CD4-positive, alpha-beta T cell (primary cell): ENCODE measurements at places on chromosomes 16 and 17.
A peak's percentile ranks its signal among the peaks of the same experiment; 100 is the strongest.

- no peak for DNase-seq
These were observed 252.8 kb upstream of the FOXF1 start for GRCh38 chr16:86257546-86257945.

DNA sequence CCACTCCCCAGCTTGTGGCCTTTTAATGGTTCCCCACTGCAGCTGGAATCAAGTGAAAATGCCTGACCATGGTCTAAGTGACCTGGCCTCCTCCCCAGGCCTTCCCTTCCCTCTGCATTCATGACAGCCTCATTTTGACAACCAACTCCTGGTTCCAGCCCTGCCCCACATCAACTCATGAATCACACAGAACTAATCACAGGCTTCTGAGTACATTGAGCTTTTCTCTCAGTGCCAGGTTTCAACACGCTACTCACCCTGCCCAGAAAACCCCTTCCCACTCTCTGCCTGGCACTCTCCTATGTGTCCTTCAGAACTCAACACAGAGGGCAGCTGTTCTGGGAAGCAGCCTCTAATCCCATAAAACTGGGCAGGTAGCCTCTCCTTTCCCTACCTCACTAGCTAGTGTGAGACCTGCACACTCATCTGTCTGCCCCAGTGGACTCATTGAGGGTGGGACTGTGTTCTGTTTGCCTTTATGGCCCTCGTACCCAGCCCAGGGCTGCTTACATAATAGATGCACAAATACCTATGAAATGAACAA lies 313.6 kb downstream of the GRIN2A start:
- DNase-seq, result no peak

- no peak for DNase-seq
These were observed at the start of gene SLC5A10 for GRCh38 chr17:18951941-18952842. TSS of gene SLC5A10 (plus strand) at chr17:18952165. CDS start at chr17:18952206, 41 bp downstream.

GRCh38 chr16:69039333-69039941 lies 66.0 kb upstream of the HAS3 start:
- DNase-seq, result no peak

DNA sequence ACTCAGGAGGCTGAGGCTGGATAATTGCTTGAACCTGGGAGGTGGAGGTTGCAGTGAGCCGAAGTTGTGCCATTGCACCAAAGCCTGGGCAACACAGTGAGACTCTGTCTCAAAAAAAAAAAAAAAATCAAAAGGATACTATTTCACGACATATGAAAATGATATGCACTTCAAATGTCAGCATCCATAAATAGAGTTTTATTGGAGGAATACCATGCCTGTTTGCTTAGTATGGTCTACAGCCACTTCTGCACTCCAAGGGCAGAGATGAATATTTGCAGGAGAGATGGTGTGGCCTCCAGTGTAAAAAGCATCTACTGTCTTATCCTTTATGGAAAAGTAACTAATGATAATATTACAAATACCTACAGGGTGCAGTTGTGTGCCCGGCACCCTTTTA lies 27.2 kb downstream of the ABCC6 start:
- DNase-seq, result no peak

GRCh38 chr17:81697261-81698044 lies 5.7 kb upstream of the MRPL12 start:
- no peak for DNase-seq

GRCh38 chr16:85583491-85584181 lies 29.5 kb upstream of the GSE1 start:
- DNase-seq, result no peak

GRCh38 chr17:58337210-58337599 lies 8.6 kb upstream of the TSPOAP1 start:
- peak; percentile 68 for DNase-seq

GRCh38 chr17:37458805-37459204 lies 30.9 kb upstream of the DUSP14 start:
- no peak for DNase-seq

DNA sequence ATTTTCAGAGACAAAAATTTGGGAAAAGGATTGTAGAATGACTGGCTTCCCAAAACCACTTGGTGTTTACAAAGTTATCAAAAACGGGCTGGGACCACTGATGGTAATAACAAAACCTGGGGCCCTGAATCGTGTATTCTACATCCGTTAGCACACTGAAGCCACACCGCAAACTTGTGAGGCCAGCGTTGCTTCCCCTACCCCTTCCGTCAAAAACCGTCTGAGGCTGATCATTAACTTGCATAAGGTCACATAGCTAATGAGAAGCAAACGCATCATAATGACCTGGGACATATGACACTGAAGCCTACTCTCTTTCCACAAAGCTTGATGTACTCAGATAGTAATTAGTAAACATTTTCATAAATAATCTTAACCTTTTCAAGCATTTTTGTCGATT lies 704.3 kb downstream of the MAF start:
- DNase-seq, result no peak

DNA sequence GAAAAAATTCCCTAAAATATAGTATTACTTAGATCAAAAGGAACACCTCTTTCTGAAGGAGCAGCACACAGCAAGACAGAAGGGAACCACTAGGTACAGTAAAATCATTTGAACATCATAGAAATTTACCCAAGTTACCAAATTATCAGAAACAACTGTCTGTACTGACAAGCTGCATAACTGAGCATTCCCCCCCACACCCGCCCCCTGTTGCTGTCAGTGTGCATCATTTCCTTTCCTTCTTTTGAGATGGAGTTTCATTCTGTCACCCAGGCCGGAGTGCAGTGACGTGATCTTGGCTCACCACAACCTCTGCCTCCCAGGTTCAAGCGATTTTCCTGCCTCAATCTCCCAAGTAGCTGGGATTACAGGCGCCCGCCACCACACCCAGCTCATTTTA lies 120.7 kb downstream of the TRIM37 start:
- DNase-seq, result no peak

- DNase-seq, result no peak
These were observed 3.9 kb upstream of the SOX9 start for GRCh38 chr17:72116661-72117521.

DNA sequence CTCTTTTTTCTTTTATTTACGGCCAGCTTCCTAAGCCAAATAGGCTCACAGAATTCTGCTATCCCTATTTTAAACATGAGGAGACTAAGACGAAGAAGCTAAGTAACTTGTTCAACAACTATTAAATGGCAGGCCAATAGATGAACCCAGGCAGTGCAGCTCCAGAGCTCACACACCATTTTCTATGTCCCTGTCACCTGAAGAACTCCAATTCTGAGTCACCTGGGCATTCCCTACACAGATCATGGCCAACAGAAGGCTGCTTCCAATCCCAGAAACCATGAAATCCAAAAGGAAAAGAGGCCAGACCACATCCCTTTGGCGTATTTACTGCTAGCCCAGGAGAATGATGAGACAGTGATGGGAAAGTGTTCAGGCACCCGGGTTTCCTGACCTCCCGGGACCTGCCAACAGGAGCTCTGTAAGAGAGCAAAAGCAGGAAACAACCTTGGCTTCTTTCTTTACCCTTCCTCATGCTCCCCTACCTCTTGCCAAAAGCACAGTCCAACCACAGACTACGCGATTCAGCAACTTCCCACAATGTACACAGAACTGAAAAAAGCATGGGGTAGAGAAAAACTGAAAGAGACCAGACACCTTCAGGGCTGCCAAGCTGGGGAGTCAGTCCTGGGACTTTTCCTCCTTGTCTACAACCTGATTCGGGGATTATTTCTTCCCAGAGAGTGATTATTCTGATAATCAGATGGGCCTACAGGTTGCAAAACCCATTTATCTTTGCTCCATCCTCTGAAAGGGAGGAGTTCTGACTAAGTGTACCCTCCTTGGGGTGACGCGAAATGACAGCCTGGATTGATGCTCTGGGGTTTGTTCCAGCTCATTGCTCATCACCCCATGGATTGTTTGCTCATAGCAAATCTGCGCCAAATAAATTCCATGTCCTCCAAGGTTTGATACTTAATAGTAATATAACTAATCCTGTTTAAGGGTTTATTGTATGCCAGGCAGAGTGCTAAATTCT lies 47.8 kb upstream of the HAS3 start:
- DNase-seq, result no peak

GRCh38 chr17:45641541-45641940 lies 142.6 kb upstream of the CRHR1 start:
- DNase-seq, result no peak

DNA sequence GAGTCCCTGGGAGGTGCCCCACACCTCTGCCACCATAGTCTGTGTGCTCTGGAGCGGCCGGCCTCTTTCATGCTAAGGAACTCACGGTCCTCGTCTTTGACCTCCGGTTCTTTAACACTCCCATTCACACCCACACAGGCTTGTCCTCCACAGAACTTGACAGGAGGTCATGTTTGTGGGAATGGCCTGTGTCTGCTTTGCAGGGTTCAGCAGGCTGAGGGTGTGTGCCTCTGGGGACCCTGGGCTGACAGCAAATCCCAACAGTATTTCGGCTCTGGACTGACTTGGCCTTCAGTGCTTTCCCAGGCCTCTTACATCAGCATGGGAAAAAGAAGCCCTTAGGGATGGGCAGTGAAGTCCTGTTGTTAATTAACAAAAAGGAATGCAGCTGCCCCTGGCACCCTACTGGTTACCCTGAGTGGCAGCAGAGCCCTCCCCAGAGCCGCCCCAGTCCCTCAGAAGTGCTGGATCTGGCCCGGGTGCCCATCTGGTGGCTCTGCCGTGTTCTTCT lies 35.4 kb upstream of the ADORA2B start:
- DNase-seq, result no peak

DNA sequence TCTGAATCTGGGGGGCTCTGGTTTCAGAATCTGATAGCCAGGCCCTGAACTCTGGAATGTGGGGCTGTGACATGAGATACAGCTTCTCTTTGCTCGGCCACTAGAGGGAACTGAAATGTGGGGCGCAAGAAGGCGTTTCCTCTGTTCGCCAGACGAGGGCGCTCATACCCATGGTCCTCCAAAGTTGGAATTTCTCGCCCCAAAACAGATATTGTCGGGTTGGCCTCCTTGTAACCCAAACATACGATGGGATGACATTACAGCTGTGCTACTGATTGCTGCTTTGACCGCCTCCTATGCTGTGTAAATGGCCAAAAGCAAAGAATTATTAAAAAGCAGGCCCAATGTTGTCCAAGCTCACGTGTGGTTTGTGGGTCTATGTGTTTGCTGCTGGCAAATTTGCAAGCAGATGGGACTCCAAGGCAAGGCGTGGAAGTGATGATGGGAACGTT lies 13.1 kb upstream of the MSI2 start:
- peak; percentile 88 for DNase-seq

GRCh38 chr17:80604009-80604669 lies 59.5 kb downstream of the RPTOR start:
- DNase-seq, result no peak

GRCh38 chr17:66747578-66748275 lies 87.2 kb upstream of the CACNG5 start:
- no peak for DNase-seq

DNA sequence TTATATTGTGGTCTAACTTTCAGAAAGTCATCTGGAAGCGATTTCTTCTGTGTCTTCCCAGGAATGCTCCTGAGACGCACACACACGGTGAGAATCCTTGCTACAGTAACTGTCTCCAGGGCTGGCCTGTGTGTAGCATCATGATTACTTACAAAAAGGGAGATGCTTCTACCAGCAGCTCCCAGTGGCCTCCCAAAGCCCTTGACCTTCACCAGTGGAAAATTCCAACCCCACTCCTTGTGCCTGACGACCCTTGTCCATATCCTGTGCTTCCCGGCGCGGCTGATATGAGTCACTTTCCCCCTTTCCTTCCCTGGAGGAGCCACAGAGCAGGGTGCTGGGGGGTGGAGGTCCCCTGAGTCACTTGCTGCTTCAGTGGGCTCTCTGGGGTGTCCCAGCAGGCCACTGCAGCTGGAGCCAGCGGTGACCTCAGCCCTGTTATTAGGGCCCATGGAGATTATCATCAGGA lies 22.1 kb upstream of the NAT9 start:
- no peak for DNase-seq

DNA sequence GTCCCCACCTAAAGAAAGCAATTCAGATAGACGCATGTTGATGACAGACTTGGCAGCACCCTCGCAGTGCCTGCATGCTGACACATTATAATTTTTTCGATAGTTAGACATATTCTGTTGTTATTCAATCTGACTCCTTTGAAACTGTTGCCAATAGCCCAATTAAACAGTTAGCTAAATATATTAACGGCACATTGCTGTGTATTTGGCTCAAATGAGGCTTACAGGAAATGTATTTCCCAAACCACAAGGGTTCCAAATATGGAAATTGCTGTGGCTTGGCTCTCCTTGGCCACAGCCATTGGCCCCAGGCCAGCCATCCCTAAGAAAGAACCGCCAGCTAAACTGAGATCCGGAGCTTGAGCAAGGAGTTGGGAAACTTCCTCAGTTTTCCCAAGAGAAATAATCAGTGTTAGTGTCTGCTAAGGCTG lies 31.1 kb downstream of the C16orf82 start:
- DNase-seq, result no peak

DNA sequence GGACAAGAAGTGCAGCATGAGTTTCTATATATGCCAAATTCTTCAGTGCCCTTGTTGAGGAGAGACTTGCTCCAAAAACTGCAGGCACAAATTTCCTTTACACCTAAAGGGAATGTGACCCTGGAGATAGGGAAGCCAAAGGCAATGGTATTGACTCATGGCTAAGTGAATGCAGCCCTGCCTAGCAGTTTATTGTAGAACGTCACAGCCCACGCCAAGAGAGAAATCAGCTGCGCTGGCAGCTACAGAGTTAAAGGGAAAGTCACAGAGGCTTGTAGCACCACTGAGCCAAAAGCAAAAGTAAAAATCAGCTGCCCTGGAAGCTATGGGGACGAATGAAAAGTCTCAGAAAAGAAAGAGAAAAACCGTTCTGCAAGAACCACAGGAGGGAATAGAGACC lies 10.1 kb downstream of the POLR3K start:
- no peak for DNase-seq

- DNase-seq, result no peak
These were observed 5.2 kb upstream of the SMARCD2 start for GRCh38 chr17:63847525-63848249.

DNA sequence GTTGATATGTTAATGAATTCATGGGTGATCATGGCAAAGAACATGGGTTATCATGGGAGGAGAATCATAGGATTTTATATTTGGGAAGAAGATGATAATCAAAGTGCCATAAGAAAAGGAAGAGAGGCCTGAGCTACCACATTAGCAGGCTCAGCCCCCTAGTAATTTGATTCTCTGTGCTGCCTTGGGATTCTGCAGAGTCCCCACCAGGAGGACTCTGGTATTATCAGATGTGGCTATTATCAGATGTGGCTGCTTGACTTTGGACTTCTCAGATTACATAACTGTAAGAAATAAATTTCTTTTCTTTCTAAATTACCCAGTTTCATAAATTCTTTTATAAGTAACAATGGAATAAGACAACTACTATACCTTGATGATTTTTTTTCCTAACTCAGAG lies 137.6 kb downstream of the ITFG1 start:
- DNase-seq, result no peak

- DNase-seq, result no peak
These were observed 67.7 kb upstream of the TNRC6C start for GRCh38 chr17:77890771-77891170.

DNA sequence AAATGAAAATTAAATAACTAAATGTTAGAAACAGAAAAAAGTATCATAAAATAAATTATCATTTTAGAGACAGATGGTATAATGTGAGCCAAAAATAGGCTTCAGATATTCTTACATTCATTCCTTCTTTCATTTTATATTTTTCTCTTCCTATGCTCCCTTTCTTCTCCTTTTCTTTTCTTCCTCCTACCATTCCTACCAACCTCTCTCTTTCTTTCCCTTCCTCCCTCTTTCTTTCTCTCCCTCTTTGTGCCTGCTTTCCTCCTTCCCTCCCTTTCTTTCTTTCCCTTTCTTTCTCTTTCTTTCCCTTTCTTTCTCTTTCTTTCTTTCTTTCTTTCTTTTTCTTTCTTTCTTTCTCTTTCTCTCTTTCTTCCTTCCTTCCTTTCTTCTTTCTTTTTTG lies 275.6 kb upstream of the ELAC2 start:
- no peak for DNase-seq

GRCh38 chr17:28194382-28194781 lies 124.6 kb upstream of the TMEM97 start:
- DNase-seq, result no peak
